ENCODE measurements at places on chromosomes 11 and 22.

- H3K4me3 ChIP-seq, result no peak overlapping the region
- DNase-seq, result no peak
- no peaks in the 10 kb centered on the region for H3K36me3 ChIP-seq
- H3K27me3 ChIP-seq, result no peaks in the 10 kb centered on the region
Observed at GRCh38 chr22:39965748-39966147, 5.6 kb downstream of the TMA7B start.

GRCh38 chr11:115521825-115522224 is 17.6 kb upstream of the CADM1 start:
- no peak overlapping the region for H3K4me3 ChIP-seq
- DNase-seq, result no peak
- H3K4me1 ChIP-seq, result peaks cover 9% of the 10 kb centered on the region
- H3K27ac ChIP-seq, result no peak overlapping the region

- H3K4me1 ChIP-seq, result no peaks in the 10 kb centered on the region
- H3K27me3 ChIP-seq, result no peaks in the 10 kb centered on the region
- DNase-seq, result no peak
- H3K27ac ChIP-seq, result no peak overlapping the region
- H3K4me3 ChIP-seq, result no peak overlapping the region
Observed at GRCh38 chr11:76524461-76524860, 79.6 kb downstream of the EMSY start.

DNA sequence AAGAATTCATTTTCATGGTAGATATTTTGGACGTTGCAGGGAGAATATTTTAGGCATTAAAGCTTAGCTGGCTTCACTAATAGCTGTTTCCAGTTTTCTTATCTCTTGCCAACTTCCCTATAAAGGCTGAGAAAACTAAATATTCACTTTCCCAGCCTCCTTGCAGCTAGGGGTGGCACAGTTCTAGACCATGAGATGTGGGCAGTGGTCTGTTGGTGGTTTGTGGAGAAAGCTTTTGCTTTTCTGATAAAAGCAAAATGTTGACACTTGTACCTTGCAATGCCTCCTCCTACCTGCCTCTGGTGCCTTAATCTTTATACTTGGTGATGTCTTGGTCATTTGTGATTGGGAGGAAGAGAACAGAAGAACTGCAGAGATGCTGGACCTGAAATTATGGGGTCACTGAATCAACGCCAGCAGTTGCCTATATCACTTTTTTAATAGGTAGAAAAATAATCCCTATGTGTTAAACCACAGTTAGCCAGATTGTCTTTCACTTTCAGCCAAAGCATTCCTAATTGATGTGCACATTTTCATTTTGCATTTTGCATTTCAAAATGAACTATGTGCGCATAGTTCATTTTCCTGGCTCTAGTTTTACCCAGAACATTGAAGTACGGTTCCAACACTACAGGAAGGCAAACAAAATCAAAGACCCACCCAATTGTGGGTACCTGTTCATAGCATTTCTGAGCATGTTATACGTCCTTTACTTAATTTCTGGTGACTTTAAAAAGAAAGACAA is 24.9 kb upstream of the ABTB2 start:
- no peaks in the 10 kb centered on the region for H3K27me3 ChIP-seq
- no peaks in the 10 kb centered on the region for H3K4me1 ChIP-seq
- no peak overlapping the region for H3K27ac ChIP-seq
- H3K4me3 ChIP-seq, result no peak overlapping the region
- H3K36me3 ChIP-seq, result no peaks in the 10 kb centered on the region

GRCh38 chr22:41446057-41446501 is 522 bp downstream of the TOB2 start:
- peak overlapping the region; percentile 99 for H3K4me3 ChIP-seq
- no peaks in the 10 kb centered on the region for H3K27me3 ChIP-seq
- H3K4me1 ChIP-seq, result peaks cover 5% of the 10 kb centered on the region
- H3K36me3 ChIP-seq, result peaks cover 13% of the 10 kb centered on the region

- no peak overlapping the region for H3K27ac ChIP-seq
- no peak overlapping the region for H3K4me3 ChIP-seq
- no peaks in the 10 kb centered on the region for H3K4me1 ChIP-seq
- H3K36me3 ChIP-seq, result no peaks in the 10 kb centered on the region
- H3K27me3 ChIP-seq, result no peaks in the 10 kb centered on the region
Observed at GRCh38 chr11:47689480-47689879, 25.7 kb downstream of the AGBL2 start.

- no peak overlapping the region for H3K27ac ChIP-seq
- no peaks in the 10 kb centered on the region for H3K36me3 ChIP-seq
Observed at GRCh38 chr11:46696212-46696558, 4.2 kb downstream of the ARHGAP1 start.

Measured in GM23338 (cell line).